ENCODE measurements at places on chromosomes 5 and 9.

DNA sequence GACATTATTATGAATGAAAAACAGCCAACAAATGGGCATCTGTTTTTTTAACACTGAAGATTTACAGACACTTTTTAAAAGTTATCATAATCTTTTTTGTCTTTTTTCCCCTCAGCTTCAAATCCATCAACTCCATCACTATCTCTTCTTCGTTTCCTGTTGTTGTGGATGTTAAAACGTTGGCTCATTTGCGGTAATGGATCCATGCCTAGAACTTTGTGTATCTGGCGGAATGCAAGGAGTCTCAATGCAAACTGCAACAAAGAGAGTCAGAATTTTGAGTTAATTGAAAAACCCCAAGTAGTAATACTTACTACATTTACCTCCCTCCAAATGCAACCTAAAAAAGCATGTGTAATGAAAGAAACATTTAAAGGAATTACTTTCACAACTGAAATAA lies 42.9 kb upstream of the MTMR12 start:
- no peak for DNase-seq

DNA sequence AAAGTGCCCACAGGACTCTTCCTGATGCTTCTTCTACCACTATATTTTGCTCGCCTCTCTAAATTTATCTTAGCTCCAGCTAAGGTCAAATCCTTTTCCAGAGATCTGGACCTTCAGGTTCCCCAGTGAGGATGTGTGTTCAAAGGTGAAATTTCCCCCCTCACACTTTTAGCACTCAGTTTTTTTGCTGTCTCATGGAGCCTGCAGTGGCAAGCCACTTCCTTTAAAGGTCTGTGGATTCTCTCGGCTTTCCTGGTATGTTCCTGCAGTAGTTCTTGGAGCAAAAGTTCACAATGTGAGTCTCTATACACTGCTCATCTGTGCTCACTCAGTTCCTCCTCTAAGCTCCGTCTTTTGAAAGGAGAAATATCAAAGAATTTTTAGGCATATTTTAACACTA lies 181.4 kb downstream of the LURAP1L start:
- no peak for DNase-seq

- no peak for DNase-seq
These were observed 283.9 kb upstream of the PANK3 start for GRCh38 chr5:168863021-168863420.

DNA sequence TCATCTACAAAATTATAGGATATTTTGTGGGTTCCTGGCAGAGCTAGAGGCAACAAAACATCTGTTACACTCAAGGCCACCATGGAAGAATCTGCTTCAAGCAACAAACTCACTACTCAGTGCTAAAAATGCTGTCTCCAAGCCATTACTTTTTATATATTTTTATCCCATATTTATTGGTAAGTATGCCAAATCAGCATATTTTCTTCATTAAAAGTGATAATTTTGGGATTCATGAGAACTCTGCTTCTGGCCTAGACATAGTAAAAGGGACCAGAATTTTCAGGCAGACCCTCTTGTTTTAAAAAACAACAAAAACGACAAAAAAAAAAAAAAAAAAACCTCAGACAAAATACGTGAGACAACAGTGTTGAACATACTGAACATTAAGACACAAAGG lies 236.0 kb downstream of the EDIL3 start:
- no peak for DNase-seq

DNA sequence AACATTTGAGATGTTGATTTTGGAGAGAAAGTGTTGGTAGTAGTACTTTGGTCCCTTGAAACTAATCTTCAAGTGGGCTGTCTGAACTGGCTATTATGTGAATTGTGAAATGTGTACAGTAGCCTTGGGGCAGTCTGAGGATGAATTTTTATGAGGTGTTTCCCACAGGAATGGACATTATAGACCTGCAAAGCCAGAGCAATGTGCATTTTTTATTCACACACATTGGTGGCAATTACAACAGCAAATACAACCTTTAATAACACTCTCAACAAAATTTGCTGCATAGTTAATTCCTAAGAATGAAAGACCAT lies 147.0 kb downstream of the PAM start:
- DNase-seq = no peak

GRCh38 chr5:144880513-144880912 lies 709.8 kb downstream of the KCTD16 start:
- no peak for DNase-seq

GRCh38 chr5:90473396-90474234 lies 956 bp downstream of the MBLAC2 start:
- no peak for DNase-seq

GRCh38 chr9:34343090-34343489 lies 13.7 kb downstream of the NUDT2 start:
- DNase-seq = peak; percentile 86

DNA sequence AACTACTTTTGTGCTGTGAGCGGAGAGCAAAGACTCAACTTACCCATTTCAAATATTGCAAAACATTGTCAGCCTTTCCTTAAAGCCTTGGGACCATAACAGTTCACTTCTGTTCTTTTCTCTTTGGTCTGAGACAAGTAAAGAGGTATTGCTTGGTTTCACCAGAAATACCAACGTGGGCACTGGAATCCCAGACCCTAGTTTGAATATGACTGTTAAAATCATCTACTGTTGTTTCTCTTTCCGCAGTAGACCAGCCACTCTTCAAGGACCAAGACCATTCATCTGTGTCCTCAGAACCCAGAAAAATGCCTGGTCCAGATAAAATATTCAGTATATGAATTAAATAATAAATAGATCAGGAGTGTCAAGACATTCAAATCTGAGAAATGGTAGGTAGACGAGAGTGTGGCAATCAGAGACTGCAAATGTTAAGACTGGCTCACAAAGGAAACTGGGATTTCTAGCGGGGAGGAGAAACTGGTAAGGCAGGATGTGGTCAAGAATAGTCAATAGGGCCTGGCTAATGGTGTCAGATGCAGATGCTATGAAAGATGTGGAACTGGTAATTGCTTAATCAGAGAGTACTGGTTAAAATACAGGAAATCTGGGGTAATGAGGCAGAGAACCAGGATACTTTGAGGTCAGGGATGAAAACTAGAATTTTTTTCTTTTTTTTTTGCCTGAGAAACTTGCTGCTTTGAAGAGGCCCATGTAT lies 82.1 kb upstream of the IL33 start:
- no peak for DNase-seq

- DNase-seq = peak; percentile 85
These were observed 4.7 kb upstream of the TUBB4B start for GRCh38 chr9:137236238-137236935.

DNA sequence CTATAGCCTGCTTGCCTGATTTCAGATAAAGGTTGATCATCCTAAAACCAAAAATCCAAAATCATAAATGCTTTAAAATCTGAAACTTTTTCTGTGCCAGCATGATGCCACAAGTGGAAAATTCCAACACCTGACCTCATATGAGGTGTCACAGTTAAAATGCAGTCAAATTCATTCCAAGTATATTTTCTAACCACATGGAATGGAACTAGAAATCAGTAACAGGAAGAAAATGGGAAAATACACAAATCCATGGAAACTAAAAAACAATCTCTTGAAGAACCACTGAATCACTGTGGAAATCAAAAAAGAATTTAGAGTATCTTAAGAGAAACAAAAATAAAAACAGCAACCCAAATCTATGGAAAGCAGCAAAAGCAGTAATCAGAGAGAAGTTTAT lies 297.5 kb upstream of the COX7C start:
- DNase-seq = no peak

- DNase-seq = no peak
These were observed 8.6 kb upstream of the MUSK start for GRCh38 chr9:110659891-110660541.

- no peak for DNase-seq
These were observed 5.6 kb downstream of the EXD3 start for GRCh38 chr9:137417161-137418021.

GRCh38 chr5:3324421-3325101 lies 271.1 kb upstream of the IRX1 start:
- peak; percentile 39 for DNase-seq

DNA sequence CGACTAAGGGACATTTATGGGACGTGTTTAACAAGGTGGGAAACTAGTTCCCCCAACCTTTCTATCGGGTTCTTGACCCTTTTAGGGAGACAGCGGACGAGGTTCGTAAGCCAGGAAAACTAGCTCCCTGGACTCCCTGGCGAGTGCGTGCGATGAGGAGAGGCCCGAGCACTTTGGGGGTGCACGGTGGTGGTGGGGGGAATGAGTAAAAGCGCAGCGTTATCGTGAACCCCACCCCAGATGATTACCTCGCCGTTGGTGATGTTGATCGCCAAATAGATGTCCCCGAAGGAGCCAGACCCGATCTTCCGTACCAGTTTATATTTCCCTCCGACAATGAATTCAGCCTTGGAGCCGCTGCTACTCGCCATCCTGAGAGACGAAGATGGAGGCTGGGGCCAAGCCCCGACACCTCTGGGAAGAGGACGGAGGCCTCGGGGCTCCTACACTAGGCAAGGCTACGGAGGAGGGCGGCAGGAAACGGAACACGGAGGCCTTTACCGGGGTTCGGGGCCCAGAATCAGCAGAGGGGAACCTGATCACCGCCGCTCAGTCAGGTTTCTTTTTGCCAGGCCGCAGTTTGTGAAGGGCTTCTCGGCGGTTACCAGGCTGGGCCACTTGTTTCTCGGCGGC lies 529 bp downstream of the CSNK1A1 start:
- DNase-seq = no peak

- DNase-seq = no peak
These were observed 131.5 kb downstream of the PAM start for GRCh38 chr5:102886586-102886985.
